ENCODE measurements at places on chromosomes 3 and 15.

DNA sequence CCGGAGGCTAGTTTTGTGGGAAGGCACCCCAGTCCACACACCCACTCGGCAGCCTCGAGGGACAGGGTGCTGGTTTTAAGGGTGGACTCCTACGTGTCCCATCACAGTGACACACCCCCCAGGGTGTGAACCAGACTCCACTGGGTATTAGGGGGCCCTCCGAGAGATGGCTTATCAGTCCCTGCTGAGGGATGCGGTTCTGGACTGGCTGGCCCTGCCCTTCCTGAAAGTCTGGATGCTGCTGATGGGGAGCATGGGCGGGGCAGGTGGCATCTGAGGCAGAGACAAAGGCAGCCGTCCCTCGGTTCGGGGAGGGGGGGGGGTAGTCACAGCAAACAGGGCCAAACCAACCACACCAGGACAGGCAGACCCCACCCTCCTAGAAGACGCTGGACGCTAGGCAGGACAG is 939 bp upstream of the ULK3 start:
- DNase-seq = no peak

- no peak for DNase-seq
Observed at GRCh38 chr15:80689716-80690115, 5.4 kb upstream of the ABHD17C start.

DNA sequence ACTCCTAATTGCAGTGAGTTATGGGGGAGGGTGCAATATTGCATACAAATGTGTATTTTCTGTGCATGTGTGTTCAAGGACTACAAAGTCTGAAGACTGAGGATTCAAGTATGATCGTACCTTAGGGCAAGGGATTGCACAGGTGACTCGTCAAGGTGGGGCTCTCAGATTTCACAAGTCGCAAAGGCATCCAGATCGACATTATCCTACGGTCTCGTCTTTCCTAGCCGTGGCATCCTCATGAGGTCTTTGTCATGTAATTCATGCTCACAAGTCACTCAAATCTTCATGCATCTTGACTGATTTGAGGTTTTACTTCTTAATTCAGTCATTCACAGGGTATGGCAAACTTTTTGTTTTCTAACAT is 191.4 kb upstream of the HES1 start:
- no peak for DNase-seq

DNA sequence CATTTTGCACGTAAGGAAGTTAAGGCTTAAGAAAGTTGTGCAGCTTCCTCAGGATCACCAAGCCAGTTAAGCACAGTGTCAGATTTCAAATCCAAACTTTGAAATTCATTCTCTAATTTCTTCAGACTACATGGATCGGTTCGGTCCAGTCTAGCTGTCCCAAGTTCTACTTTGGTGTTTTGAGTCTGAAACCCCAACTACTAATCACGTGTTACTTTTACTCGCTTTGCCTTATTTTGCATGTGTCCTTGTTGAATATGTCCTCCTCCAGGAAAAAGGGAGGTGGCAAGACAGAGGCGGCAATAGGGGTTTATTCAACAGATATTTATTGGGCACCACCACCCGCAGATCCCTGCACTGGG is 522 bp upstream of the GXYLT2 start:
- DNase-seq = no peak

- no peak for DNase-seq
Observed at GRCh38 chr3:65210026-65210814, 522.4 kb upstream of the ADAMTS9 start.

DNA sequence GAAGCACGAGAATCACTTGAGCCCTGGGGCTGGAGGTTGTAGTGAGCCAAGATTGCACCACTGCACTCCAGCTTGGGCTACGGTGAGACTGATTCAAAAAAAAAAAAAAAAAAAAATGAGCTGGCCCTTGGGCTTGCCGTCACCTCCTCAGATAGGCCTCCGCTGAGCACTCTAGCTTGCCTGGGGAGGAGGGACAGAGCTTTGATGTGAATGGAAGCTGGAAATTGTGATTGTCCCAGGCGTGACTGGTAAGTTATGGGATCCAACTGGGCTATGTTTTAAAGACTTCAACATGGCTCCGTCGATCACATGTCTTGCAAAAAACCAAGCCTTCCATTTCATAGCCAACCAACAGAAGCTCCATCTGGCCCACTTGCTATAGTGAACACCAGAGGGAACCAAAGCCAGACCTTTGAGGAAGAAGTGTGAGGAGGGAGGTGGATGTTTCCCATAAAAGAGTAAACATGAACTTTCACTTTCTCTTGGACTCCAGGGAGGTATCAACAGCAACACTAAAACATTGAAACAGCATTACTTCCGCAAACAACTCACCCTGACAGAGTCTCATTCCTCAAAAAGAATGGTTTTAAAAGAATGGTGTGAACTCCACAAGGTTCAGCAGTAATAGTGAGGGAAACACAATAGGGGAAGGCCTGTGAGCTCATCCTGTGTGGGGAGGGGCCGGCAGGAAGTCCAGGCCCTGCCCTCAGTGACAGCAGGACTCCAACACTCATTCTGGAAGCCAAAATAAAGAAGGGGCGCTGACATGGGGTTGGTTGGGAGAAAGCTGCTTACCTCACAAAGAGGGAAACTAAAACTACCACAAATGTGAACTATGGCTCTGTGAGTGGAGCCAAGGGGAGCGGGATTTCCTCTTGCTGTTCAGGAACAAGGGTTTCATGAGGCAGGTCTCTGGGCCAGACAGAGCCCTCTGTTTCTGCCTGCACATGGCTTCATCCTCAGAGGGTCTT is 59.2 kb upstream of the IL12A start:
- DNase-seq = no peak

- DNase-seq = no peak
Observed at GRCh38 chr3:50078622-50079021, 10.1 kb upstream of the RBM5 start.

DNA sequence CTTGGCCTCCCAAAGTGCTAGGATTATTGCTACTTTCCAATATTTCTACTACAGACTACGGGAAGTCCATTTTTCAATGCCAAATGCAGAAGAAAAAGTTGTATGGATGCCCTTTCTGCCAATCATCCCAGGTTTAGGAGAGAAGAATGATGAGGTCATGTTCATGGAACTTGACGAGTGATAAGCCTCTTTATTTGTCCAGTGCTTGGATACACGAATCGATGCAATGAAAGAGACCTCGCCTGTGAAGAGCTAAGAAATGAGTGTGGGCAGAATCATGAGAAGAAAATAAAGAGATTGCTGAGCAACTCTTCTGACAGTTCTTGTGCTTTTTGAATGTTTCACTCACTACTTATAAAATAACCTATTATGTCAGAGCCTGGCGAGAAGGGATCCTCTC is 996 bp upstream of the SLC28A1 start:
- DNase-seq = no peak

GRCh38 chr15:87365186-87365585 is 891.4 kb downstream of the NTRK3 start:
- DNase-seq = no peak

DNA sequence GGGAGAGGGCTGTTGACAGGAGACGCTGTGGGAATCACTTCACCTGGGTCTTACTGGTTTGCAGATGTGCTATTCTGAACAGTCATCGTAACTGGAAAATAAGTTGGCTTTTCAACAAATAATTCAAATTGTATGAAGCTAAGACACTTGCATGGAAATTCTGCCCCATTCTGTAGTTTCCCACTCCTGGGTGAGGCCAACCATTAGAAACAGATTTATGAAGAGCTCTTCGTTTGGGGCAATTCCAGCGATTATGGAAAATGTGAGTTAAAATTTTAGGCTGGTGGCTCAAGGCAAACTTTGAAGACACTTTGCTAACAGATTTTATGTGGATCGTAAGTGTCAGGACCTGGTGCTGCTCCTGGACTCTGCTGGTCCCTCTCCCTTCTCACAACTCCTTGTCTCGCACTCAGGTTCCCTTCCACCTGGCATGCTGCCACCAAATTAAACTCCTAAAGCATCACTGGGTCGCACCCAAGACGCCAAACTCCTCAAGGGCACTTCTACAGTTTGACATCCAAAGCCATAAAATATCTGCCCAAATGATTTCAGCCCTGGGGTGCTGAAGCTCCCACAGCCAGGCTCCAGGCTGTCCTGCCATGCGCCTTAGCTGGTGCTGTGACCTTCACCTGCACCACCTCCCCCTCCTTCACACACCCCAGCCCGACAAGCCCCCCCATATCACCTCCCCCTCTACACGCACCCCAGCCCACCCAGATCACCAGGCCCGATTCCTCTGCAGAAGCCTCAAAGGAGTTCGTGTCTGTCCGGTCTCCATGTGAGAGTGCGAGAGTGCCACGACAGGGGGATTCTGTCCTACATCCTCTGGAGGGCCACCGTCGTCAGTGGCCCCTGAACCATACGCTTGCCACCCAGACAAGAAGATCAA is 138.4 kb downstream of the NSMCE3 start:
- DNase-seq = no peak

DNA sequence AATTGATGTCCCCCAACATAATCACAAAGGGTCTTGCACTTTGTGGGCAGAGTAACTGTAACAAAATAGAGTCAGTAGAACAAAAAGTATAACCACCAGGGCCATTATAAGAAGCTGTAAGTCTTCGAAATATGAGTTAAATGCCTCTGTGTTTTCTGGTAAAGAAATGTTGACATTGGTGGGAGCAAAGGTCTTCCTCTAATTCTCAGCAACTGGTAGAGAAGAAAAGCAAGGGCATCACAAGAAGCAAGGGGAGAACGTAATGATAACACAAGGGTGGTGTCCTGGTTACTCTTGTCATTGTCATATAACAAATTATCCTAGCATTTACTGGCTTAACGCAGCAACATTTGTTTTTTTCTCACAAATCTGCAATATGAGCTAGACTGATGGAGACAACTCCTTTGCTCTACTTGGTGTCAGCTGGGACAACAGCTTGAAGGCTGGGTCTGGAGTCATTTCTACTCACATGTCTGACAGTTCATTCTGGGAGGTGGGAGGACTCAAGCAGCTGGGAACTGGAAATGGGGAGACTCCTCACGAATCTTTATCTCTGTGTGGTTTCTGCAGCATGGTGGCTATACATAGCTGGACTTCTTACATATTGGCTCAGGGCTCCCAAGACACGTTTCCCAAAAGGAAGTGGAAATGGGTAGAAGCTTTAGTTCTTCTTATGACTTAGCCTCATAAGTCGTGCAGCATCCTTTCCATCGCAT is 20.2 kb downstream of the DNAJB11 start:
- DNase-seq = no peak

DNA sequence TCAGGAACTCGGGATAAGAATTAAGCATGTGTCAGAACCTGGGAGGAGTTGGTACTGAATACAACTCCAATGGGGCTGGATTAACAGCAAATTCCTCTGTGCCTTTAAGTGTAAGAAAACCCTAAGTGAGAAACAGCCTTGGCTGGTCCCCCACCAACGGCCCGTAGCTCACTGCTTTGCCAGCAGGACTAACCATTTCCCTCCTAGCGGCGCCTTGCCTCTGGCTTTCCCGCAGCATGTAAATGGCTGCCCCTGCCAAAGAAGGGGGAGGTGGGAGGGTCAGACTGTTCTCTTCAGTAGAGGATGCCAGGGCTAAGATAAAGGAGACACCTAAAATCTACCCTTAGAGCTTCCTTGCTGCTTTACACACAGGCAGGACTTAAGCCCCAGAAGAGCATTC is 51.0 kb upstream of the SH3GL3 start:
- no peak for DNase-seq

DNA sequence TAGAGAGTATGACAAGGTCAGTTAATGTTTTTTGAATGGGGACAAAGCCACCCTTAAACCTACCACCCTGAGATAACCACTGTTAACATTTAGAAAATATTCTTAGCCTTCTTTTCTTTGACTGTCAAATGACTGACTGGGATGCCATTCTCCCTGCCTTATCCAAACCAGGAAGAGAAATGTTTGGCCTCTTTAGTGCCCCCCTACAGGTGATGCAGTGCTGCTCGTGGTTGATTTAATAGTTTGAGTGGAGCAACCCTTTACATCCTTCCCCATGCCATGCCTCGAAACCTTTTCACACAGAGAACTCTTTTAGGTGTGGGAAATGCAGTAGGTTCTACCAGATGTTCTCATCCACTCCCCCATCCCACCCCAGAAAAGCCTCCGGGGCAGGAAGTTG is 38.7 kb upstream of the UMPS start:
- DNase-seq = no peak

DNA sequence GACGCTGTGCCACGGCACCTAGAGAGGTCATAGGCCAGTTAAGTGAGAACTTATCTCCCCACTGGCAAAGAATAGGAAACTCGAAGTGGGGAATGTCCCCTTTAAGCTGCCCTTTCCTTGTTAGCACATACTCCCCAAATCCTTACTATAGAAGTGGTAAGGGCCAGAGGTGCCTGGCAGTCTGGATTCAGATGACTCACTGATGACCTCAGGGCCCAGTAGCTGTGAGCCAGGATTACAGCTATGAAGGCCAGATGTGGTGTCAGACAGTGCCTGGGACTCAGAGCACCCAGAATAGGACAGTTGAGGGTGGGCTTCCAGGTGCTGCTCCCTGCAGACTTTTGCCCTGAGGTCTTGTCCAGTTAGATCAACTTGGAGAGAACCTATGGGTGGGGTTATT is 37.7 kb downstream of the PDIA5 start:
- no peak for DNase-seq

GRCh38 chr3:29381595-29381994 is 100.7 kb downstream of the RBMS3 start:
- DNase-seq = no peak

DNA sequence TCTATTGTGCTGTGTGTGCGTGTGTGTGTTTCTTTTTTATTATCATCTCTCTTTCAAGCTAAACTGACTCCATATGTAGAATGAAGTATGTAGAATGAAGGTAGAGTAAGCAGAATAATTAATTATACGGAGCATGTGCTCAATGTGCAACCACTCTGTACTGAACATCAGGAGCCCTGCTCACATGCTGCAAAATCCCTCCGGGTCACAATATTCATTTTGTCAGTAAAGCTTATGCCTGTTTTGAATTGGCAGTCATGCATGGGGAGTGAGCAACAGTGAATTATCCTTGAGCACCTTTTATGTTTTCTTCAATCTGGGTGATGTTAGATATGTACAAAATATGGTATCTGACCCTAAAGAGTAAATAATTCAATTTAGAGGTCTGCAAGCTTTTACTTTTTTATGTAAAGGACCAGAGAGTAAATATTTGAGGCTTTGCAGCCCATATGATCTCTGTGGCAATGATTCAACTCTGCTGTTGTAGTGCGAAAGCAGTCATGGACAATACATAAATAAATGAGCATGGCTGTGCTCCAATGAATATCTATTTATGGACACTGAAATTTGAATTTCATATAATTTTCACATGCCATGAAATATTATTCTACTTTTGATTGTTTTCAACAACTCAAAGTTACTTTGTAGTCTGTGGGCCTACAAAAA is 199.9 kb downstream of the VGLL3 start:
- no peak for DNase-seq

GRCh38 chr3:32398531-32398930 is 6.9 kb downstream of the CMTM7 start:
- no peak for DNase-seq

- no peak for DNase-seq
Observed at GRCh38 chr15:57298843-57299550, 77.3 kb upstream of the CGNL1 start.

- no peak for DNase-seq
Observed at GRCh38 chr3:69553888-69554287, 168.0 kb upstream of the FRMD4B start.
